Inflammatory macrophage (primary cell): ENCODE measurements at places on chromosomes 16 and 17.
A peak's percentile ranks its signal among the peaks of the same experiment; 100 is the strongest.

- DNase-seq, result no peak
Measured at GRCh38 chr16:52758473-52758855, 211.5 kb upstream of the TOX3 start.

GRCh38 chr17:35167666-35168065 is 20.0 kb downstream of the UNC45B start:
- DNase-seq, result no peak

- no peak for DNase-seq
Measured at GRCh38 chr16:1884889-1885288, 12.9 kb upstream of the MEIOB start.

DNA sequence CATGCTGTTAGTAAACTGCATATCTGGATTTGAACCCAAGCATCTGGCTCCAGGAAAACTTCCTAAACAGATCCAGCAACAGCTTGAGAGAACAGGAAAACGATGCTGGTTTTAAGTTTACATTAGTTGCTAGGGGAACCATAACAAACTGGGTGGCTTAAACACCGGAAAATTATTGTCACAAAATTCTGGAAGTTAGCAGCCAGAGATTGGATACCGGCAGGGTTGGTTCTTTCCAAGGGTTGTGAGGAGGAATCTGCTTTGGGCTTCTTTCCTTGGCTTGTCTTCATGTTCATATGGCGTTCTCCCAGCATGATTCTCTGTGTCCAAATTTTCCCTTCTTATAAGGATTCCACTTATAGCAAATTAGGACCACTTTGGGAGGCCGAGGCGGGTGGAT is 276.9 kb upstream of the TOM1L1 start:
- DNase-seq, result no peak

DNA sequence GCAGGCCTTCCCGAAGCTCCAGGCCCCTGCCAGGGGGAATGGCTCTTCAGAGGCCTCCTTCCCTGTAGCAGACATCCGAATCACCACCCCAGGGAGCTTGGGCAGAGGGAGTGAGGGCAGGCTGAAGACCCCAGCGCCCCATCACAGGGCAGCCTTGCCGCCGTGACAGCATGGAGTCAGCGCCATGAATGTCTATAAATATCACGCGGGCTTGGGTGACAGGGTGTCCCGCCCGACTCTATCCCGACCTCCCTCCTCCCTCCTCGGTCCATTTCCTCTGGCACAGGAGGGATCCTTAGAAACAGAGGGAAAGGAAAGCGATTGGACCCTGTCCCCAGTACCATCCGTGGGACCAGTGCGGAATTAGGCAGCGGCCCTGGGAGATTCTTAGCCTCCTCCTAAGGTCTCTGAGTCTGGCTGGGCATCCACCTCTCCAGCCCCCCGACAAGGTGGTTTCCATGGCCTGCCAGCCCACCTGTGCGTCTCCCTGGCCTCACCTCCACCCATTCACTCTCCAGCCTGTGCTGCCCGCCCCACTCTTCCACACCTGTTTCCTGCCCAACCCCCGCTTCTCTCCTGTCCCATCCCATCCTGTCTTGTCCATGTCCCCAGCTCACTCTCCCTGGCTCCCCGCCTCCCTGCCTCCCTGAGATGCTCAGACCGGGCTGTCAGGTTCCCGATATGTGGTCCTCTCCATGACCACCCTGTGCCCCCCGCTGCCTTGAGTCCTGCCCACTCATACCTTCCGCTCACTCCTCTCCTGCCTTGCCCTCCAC is 5.1 kb downstream of the ATP2A1 start:
- no peak for DNase-seq

DNA sequence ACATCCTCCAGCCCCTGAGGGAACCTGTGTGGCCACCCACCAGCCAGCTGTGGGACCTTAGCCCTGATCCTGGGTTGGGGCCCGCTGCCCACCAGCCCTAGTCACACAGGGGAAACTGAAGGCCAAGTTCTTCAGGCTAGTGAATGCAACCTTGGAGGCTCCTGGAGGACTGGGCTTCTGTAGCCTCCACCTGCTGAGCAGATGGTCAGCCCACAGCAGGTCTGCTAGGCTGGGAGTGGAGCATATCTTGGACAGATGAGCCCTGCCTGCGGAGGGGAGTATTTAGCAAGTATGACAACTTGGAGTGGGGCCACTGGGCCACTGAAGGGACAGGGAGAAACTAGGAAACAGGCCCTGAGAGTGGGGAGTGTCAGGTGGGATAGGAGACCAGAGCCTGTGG is 4.1 kb downstream of the DPEP3 start:
- DNase-seq, result no peak

GRCh38 chr17:63571632-63572310 is 21.5 kb downstream of the DCAF7 start:
- DNase-seq, result peak; percentile 25

- DNase-seq, result peak; percentile 20
Measured at GRCh38 chr16:49484451-49484849, 110.8 kb downstream of the C16orf78 start.

DNA sequence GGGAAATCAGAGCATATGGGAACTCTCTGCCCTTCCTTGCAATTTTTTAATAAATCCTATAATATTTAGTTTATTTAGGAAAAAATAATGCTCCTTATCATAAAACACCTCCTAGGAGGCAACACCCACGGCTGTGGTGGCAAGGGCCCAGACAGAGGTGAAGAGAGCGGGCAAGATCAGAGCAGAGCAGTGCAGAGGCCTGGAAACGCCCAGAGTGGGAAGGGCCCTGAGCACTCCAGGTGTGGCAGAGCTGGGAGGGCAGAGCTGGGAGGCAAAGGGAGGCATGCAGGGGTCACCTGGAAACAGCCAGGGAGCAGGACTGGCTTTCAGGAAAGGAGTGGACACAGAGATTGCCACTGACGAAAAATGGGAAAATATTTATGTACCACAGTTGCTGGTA is 17.3 kb downstream of the FBXO31 start:
- DNase-seq, result no peak

DNA sequence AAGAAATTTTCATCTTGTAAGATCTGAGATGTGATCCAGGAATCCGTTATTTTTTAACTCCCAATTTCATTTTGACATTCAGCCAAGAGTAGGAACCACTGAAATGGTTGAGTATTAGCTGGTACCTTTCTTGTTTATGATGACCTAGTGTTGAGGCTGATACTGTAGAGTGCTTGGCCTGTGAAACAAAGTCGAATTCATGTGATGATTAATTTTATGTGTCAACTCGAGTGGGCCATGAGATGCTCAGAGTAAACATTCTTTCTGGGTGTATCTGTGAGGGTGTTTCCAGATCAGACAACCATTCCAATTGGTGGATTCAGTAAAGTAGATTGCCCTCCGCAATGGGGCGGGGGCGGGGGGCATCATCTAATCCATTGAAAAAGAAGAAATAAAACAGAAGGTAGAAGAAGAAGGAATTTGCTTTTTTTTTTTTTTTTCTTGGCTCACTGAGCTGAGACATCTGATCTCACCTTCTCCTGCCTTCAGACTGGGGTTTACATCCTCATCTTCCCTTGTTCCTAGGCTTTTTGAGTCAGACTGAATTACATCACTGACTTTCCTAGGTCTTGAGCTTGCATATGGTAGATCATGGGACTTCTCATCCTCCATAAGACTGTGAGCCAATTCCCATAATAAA is 264.6 kb upstream of the KCNJ16 start:
- no peak for DNase-seq

GRCh38 chr16:11542069-11542744 is 44.5 kb downstream of the LITAF start:
- DNase-seq, result no peak

GRCh38 chr17:19642373-19642893 is 6.1 kb upstream of the ALDH3A2 start:
- DNase-seq, result peak; percentile 34

GRCh38 chr17:34647511-34647910 is 68.1 kb downstream of the TMEM132E start:
- DNase-seq, result no peak

DNA sequence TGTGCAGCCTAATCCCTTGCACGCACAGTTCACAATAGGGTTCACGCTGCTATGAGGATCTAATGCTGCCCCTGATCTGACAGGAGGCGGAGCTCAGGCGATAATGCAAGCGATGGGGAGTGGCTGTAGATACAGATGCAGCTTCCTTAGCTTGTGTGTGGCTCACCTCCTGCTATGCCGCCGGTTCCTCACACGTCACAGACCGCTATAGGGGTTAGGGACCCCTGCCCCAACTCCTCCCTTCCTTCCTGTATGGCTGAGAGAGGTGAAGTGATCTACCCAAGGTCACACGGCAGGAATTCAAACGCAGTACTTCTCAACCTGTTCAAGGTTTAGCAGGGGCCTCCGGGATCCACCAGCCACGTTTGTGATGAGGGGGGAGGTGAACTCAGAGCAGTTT is 13.4 kb upstream of the PLLP start:
- DNase-seq, result peak; percentile 15

GRCh38 chr17:17078832-17079231 is 36.6 kb downstream of the MPRIP start:
- no peak for DNase-seq
